ENCODE measurements at places on chromosomes 12 and 14.

GRCh38 chr12:105504286-105504685 lies 173.8 kb downstream of the C12orf75 start:
- DNase-seq = no peak

DNA sequence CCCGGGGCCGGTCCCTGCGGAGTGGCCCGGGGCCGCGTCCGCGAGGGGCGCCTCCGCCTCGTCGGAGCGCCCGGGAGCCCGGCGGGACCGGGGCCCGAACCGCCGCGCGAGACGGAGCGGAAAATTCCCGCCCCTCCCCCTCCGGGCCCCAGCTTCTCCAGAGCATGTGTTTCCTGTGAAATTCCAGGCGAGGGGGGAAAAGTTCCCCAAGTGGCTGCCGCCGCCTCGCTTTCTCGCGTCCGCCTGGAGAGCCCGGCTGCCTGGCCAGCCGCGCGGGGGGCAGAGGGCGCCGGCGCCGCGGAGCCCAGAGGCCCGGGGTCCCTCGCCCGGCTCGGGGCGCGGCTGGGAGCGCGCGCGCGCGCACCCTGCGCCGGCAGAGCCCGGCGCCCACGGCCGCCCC lies 904 bp downstream of the CACNA1C start:
- no peak for DNase-seq

GRCh38 chr12:57244312-57244696 lies 6.7 kb downstream of the STAC3 start:
- no peak for DNase-seq

GRCh38 chr12:112559784-112560183 lies 141.0 kb downstream of the PTPN11 start:
- DNase-seq = no peak

- no peak for DNase-seq
Measured at GRCh38 chr14:94644102-94644535, 31.9 kb downstream of the SERPINA3 start.

DNA sequence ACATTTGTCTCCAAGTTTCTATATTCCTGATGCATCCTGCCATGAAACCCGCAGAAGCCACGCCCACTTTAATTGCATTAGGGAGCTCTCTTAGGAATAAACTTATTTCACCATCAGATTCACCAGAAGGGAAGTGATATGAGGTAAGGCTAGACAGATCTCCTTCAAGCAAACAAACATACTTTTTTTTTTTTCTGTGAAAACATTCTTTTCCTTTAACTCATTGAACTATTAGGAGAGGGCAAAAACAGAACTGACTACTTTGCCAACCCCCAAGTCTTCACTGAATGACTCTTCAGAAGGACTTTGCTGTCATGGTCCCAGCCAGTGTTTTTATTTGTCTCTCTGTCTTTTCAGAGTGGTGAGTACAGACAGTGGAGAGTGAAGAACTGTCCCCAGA lies 48.4 kb downstream of the GTF2A1 start:
- DNase-seq = no peak

DNA sequence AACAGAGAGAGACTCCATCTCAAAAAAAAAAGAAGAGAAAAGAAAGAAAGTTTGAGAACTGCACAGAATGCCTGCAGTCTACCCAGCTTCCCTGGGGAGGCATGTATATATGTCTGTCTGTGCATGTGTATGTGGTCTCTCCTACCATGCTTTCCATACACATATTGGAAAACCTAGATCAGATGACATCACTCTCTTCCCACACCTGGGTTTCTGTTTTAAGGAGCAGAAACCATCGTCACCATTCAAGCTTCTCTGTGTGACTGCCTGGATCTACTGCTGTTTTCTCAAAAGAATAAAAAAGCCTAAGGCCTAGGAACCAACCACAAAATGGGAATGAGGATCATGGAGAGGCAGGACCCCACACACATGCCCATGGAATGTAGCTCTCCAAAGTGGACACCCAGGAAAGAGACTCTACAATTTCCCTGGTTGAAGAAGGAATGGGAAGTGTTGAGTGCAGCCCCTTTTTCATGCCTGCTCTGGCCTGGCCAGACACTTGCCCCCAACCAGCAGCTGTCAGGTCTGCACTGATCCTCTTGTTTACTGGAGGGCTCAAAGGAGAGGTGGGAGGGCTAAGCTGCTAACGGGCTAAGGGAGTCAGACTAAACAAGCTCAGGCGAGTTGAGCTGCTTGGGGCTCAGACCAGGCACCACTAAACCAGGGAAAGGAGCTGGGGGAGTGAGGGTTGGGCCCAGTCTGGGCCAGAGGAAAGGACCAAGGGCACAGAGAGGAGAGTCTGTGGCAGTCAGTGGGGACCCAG lies 7.7 kb upstream of the PCK2 start:
- no peak for DNase-seq

- no peak for DNase-seq
Measured at GRCh38 chr12:3551386-3551785, 60.4 kb downstream of the PRMT8 start.

DNA sequence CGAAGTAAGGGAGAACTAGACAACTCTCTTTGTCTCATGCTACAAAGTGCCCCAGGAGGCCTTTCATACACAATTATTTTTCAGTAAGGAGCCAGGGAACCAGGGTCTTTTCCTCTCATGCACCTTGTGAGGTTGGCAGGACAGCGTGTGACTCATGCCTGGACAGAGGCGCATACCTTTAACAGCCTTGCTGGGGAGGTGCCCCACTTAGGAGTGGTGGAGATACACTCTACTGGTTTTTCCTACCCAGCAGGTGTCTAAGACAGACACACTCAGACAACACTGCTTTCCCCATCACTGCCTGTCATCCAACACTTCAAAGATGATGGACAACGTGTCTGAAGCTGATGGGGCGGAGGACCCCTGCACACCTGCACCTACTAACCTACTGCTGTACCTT lies 49.1 kb downstream of the B4GALNT3 start:
- DNase-seq = peak; percentile 38

- no peak for DNase-seq
Measured at GRCh38 chr14:51294951-51295525, 55.0 kb downstream of the TMX1 start.

GRCh38 chr14:59098377-59098776 lies 90.1 kb upstream of the DAAM1 start:
- DNase-seq = no peak

GRCh38 chr12:87155621-87156020 lies 873.6 kb downstream of the C12orf50 start:
- DNase-seq = no peak

GRCh38 chr14:65864549-65864948 lies 452.0 kb downstream of the FUT8 start:
- DNase-seq = no peak

- DNase-seq = peak; percentile 81
Measured at GRCh38 chr12:57549909-57550640, at the start of gene KIF5A. TSS of gene KIF5A (plus strand) at chr12:57550044. CDS start at chr12:57550272, 228 bp downstream.
